HFFc6 (cell line): ENCODE measurements at places on chromosomes 1 and 21. TPM values are rescaled to one million over a fixed set of nuclear protein-coding genes. Genes with fewer than 3 reads are reported as not detected.
A peak's percentile ranks its signal among the peaks of the same experiment; 100 is the strongest.

DNA sequence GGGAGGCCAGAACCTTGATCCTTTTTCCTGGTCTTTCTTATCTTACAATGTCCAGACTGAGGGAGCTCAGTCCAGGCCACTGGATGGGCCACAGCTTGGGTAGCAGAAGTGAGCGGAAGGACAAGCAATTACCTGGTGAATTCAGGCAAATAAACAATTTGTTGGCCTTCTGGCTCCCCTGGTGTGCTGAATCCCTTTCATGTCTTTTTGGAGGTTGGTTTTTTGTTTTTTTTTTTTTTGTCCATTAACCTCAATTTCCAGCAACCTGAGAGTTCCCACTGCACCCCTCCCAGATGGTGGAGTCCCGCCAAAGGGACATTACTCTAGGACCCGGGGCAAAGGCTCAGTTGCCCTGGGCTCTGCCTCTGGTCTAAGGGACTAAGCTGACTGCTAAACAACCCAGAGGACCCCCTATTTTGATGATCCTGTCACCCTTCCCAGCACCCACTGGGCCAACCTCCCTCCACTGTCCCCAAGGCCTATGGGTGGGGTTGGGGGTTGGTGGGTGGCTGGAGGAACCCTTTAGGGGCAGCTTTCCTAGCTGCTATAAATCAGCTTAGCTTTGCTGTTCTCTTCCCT lies 85.5 kb downstream of the KCND3 start:
- no peak for DNase-seq

DNA sequence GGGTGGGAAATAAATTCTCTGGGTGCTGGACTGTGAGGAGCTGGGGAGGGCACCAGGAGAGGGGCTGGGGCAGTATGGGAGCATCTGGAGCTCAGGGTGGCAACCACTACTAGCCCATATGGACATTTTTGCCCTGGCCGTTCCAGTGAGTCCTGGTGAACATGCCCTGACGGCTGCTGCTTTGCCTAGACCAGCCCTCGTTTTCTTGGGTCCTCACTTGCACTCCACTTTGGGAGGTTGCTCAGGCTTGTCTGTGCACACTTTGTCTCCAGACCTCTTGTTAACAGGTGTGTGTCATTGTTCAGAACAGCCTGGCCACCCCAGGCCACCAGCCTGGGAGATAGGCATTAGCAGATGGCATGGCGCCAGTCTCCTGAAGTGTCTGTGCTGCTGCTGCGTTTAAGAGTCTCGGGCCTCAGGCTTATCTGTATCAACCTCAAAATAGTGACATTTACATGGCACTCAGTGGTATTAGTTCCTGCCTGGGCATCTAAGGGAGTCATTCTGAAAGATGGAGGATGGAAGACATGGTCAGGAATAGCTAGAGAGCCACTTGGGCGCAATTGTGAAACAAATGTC lies 190.5 kb downstream of the PTPRU start:
- no peak for DNase-seq

DNA sequence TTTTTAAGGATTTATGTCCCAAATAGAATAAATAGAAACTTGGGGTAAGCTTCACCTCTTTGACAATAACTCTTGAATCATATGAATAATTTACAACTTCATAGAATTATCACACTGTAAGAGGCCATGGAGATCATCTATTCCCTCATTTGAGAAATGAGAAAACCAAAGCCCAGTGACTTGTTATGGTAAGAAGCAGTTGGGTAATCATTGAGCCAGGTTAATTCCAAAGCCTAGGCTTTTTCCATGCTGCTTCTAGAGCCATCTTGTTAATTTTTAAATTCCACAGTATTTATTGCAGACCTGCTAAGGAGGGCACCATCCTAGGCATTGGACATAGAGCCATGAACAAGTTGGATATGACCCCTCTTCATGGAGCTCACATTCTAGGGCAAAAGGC lies 160.5 kb downstream of the CDC7 start:
- DNase-seq: no peak

C1orf115 gene
- 0.23 and 0.52 TPM in 2 replicates for total RNA-seq

GRCh38 chr1:1623631-1624442 lies 8.1 kb upstream of the MMP23B start:
- no peak for DNase-seq

GRCh38 chr1:50354813-50355212 lies 68.4 kb downstream of the DMRTA2 start:
- no peak for DNase-seq

DNA sequence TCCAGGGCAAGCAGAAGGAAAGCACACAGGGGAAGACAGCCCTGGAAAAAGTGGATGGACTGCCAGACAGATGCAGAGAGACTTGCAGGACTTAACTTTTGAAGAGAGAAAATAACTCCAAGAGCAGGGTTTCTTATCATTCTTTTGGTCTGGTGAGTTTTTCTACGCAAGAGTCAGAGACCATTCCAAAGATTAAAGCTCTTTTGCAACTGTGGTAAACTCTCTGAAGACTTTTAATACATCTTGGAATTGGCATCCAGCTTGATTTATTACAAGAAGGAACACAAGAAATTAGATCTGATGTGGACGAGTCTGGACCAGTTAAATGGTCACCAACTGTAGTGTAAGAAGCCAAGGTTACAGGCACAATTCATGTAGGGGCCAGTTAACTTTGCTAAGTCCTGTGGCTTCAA lies 153.4 kb downstream of the SIPA1L2 start:
- no peak for DNase-seq

DNA sequence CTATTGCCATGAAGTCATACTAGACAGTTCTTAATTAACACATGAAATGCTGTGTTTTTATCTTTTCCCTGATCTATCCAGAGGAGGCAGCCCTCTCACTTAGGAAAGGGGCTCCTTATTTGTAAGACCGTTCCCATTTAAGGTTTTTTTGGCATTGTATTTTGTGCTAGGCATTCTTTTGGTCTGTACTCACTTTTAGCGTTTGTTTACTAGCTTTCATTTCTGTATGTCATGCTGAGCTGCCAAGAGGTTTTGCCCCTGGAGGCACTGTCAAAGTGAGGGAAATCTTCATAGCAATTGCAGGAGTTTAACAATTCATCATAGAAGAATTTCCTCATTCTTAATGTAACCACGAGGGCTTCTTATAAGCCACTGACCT lies 59.5 kb downstream of the MTR start:
- DNase-seq: peak; percentile 81

GRCh38 chr21:34272321-34272720 lies 91.5 kb upstream of the KCNE2 start:
- DNase-seq: no peak

DNAJC28 gene
- 1.1 to 1.6 TPM (median 1.3 TPM) in 3 replicates for total RNA-seq

HORMAD1 gene
- total RNA-seq: not detected in 3 replicates

- DNase-seq: no peak
These were observed 19.3 kb downstream of the DMRTB1 start for GRCh38 chr1:53478502-53478818.

DNA sequence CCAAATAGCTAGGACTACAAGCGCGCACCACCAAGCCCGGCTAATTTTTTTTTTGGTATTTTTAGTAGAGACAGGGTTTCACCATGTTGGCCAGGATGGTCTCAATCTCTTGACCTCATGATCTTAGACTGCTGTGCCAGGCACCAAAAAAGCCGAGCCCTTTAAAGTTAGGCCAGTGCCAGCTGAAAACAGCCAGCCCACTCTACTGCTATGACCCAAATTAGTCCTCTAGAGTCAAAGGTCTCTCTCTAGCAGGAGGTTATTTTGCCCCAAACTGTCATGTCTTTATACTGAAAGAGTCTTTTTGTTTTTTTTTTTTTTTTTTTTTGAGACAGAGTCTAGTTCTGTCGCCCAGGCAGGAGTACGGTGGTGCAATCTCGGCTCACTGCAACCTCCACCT lies 9.7 kb upstream of the HHIPL2 start:
- DNase-seq: no peak

DNA sequence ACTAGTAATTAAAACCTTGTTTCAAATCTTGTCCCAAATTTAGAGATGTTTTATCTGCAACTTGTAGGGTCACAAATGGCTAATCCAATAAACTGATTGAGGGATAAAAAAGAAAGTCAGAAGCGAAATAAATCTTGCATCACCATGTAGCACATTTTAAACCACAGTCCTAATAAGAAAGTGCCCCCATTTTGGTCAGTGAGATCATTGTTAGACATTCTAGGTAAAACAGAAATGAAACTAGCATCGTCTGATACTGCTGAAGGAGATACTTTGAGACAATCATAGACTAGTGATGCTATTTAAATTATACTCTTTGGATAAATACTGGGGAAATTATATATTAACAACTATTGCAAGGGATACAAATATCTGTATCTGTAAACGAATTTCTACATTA lies 247.9 kb downstream of the AMY1C start:
- DNase-seq: no peak

NBPF10 gene
- 2.4 to 2.7 TPM (median 2.6 TPM) in 3 replicates for total RNA-seq

GNG4 gene
- 2.0 and 2.9 TPM in 2 replicates for total RNA-seq
